ENCODE measurements at places on chromosomes 11 and 22.

DNA sequence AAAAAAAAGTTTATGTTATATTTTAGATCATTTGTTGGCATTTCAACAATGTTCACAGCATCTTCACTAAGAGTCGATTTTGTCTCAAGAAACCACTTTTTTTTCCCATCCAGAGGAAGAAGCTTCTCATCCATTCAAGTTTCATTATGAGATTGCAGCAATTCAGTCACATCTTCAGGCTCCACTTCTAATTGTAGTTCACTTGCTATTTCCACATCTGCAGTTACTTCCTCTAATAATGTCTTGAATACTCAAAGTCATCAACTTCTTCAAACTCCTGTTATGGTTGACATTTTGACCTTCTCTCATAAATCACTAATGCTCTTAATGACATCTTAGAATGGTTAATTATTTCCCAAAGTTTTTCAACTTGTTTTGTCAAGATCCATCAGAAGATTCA is 61.3 kb upstream of the CHORDC1 start:
- DNase-seq = no peak

DNA sequence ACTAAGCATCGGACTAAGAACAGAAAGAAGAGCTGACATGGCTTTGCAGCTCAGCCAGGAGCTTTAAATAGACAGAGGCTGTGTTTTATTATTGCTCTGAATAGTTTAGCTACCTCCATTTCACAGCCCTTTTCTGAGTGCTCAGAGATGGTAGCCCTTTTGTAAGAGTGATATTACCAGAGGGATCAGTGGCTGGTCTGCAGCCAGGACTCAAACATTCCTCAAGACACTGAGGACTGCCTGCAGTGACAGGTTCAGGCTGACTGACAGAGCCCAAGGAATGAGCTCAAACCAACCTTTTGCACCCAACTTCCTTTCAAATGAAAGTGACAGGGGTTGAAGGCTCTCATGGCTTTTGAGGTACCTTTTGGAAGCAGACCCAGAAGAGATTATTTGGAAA is 189.0 kb downstream of the DDX10 start:
- no peak for DNase-seq

DNA sequence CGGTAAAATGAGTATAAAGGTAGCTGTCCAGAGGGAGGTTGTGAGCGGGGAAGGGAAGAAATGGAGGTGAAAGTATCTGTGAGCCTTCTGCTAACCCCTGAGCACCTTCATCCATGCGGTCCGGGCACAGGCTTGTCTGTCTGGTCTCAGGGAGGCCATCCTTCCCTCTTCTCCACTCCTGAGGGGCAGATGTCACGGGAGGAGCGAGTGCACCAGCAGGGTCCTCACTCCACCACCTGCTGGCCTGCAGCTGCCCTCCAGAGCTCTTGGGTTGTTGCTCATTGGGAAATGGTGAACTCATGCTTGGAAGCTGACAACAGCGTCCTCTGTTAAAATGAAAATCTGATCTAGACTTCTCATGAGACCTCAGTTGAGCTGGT is 33.8 kb upstream of the WNT11 start:
- DNase-seq = no peak

DNA sequence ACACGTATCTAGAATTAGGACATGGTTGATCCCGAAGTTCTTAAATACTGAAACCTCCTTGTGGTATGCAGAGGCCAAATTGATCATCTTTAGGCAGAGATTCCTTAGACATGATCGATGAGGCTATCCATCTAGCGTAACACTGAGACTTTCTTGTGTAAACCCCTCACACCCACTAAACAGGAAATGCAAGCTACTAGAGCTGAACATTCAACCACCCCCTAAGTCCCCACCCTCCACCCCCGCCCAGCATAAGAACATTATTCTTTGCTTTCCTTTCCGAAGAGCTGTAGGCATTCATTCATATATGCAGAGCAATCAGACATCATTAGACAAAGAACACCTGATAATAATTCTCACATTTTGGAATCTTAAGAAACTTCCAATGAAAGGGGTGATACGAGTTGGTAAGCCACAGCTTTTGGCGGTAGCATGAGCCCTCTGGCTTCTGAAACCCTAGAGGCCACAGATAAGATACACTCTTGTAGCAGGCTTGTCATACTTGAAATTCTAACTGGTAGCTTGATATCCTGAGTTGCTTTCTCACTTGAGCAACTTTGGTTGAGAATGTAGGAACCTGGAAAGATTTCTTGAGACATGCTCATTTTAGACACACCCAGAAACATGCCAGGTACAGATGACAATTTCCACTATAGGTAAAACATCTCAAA is 42.2 kb downstream of the FLI1 start:
- no peak for DNase-seq

DNA sequence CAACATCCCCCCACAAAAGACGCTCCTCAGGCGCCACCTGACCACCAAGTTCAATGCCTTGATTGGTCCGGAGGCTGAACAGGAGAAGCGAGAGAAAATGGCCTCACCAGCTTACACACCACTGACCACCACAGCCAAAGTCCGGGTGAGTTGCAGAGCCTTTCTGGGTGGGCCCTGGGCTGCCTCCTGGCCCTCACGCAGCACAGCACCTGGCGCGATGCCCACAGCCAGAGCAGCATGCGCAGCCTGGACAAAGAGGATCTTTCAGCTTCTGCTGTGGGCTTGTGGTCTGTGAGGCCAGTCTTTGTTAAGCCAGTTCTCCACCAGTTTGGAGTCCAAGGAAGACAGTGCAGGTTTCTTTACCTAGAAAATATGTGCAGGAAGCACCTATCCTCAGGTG is 21.6 kb downstream of the CYB5R2 start:
- DNase-seq = no peak

GRCh38 chr22:25053153-25053805 is 100.8 kb downstream of the KIAA1671 start:
- no peak for DNase-seq

GRCh38 chr11:10600570-10601248 is 32.2 kb upstream of the LYVE1 start:
- no peak for DNase-seq

DNA sequence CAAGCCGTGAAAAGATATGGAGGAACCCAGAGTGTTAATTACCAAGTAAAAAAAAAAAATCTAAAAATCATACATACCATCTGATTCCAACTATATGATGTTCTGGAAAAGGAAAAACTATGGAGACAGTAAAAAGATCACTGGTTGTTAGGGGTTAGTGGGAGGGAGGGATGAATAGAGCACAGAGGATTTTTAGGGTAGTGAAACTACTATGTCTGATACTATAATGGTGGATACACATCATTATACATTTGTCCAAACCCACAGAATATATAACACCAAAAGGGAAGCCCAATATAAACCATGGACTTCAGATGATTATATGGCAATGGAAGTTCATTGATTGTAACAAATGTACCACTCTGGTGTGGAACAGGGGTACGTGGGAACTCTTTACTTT is 74.1 kb downstream of the ENTHD1 start:
- no peak for DNase-seq

DNA sequence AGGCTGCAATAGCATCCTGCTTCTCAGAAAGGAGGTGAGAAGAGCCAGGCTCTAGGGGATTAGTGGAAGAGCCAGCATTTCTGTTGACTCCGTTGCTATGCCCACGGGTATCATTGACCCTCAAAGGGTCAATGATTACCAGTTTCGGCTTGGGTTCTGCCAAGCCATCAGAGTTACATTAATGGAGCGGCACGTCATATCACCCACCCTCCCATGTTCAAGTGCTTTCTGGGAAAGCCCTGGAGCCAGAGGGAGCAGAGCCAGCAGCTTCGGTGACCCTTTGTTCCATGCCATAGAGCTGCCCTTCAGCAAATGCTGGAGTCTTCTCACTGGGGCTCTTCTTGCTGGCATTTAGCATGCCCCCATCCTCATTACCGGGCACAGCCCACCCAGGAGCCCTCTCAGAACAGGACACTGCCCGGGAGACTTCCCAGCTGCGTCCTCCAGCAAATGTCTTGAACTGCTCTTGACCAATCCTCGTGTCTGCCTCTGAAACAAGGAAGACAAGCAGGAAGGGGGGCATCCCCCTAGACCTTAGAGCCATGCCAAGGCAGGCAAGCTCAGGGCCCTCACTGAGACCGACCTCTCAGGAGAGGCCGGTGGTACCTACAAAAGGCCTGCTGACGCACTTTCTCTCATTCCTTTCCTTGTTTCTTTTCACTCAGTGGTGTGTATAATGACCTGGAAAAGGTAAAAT is 14.6 kb downstream of the KCNJ1 start:
- DNase-seq = no peak

GRCh38 chr11:117704395-117705100 is 92.5 kb downstream of the DSCAML1 start:
- DNase-seq = no peak
